Epithelial cell of esophagus (primary cell): ENCODE measurements at places on chromosomes 4 and X.

GRCh38 chr4:184649971-184650855 is 675 bp downstream of the PRIMPOL start:
- DNase-seq = peak; percentile 48

DNA sequence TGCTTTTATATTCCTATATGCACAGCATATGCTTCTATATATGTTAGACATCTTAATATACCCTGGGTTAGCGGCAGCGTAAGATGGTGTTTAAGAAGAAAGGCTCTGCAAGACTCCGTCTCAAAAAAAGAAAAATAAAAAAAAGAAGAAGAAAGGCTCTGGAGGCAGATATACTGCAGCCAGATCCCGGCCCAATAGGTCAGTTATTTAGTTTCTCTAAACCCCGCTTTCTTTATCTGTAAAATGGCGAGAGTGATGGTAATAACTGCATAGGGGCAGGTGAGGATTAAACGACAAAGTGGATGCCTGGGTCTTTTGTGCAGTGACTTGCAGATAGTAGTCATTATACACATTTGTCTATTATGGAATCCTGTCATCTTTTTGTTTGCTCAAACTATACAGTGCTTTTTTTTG is 115.2 kb downstream of the NAA11 start:
- DNase-seq = no peak

GRCh38 chr4:152850377-152850776 is 70.6 kb downstream of the ARFIP1 start:
- DNase-seq = peak; percentile 87

- no peak for DNase-seq
Measured at GRCh38 chr4:190017357-190018200, 9.5 kb downstream of the FRG2 start.

- peak; percentile 32 for DNase-seq
Measured at GRCh38 chr4:2862528-2862927, 18.9 kb downstream of the ADD1 start.

DNA sequence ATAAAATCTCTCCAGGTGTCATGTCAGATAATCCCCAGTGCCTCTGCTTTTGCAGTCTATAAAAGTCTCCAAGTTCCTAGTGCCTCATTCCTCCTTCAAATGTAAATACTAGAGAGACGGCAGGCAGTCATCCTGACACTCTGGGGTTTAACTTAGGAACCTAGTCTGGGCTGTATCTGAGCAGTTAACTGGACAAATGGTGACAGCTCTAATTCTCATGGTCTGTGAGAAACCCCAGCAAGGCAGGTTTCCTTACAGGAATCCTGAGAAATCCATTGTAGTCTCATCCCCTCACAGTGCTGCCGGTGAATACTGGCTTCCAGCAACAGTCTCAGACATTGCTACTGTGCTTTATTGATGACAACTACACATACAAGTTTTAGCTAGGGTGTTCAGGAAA is 246.8 kb downstream of the SNCA start:
- DNase-seq = no peak

DNA sequence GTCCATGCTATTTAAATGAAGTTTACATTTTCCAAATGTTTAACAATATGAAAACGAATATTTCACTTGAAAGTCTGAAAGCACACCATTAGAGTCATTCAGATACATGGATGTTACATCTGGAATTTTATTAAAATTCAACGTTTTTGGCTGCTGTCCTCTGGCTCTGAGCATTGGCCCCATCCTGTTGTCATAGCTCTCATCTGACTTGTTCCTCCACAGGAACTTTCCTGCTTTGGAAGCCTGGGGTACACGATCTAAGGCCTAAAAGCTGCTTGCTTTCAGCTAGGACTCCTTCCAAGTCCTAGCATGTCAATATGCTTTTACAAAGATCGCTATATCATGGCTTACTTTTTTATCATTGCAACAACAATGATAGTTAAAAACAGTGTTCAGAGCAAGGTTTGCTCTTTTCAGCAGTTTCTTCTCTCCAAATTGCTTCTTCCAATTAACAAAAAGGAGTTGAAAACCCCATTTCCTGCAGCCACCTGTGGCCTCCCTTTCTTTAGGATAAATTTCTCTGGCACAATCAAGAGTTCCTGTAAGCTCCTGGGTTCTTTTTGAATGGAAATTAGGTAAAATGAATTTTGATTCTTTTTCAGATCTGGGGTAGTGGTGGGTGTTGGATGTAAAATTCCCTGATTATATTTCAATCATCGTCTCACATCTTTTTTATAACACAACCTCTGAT is 413.4 kb upstream of the AGA start:
- DNase-seq = no peak

DNA sequence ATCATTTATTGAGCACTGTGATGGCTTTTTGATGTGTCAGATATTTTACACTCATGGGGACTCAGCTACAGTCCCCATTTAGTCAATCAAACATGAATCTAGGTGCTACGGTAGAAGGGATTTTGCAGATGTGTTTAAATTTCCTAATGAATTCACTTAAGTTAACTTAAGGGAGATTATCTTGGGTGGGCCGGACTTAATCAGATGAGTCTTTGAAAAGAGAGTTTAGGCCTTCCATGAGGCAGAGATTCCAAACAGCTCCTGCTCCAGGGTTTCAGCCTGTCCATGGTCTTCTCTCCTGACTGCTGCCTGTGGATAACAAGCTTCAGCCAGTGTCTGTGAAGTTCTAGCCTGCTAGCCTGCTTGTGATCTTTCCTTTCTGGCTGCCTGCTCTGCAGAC is 202.4 kb downstream of the IDS start:
- DNase-seq = no peak

DNA sequence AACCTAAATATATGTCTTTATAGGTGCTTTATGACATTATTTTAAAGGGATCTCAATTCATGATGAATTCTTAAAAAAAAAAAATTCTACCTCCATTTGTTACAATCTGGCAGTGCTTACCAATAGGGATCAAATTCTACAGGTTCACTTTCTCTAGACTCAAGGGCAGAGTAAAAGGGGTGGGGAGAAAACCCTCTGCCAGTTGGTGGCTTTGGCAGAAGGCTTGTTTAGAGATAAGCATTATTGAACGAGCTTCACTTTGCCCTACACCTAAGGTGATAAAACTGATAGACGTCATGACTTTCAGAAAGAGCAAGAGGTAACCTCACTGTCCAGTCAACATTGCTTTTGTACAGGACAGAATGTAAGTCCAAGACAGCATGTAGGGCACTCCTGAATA is 53.6 kb downstream of the OSTC start:
- DNase-seq = no peak

DNA sequence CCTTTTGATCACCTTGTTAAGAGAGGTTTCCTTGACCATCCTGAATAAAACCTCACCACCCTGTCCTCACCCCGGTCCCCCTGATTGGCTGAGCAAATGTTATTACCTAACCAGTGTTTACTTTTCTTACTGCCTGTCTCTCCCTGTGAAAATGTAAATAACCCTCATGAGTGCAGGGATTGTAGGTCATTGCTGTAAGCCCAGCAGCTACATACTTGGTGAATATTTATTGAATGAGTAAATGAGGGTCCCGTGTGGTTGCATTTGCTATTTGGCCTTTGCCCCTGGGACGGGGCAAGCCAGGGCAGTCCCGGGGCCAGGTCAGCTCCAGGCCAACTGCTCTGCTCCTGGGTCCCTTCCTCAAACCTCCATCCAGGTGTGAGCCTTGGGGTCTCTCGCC is 55.5 kb upstream of the CLCN4 start:
- no peak for DNase-seq

DNA sequence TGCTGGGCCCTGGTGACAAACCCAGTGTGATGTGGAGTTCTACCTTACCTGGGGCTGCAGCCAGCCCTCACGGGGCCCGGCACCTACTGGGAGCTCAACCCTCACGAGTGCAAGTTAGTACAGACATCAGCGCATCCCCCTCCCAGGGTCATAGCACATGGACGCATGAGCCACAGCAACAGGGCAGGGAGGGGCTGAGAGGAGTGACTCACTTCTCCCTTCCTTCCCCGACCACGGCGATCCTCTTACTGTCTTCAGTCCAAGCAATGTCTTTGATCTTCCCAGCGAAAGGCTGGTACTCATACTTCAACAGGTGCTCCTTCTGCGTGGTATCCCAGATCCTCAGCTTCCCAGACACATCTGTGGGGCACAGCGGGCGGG is 17.8 kb downstream of the WDR1 start:
- DNase-seq = peak; percentile 65
